ENCODE measurements at places on chromosomes 11 and 22.

- DNase-seq: peak; percentile 26
These were observed 797 bp downstream of the LGR4 start for GRCh38 chr11:27471589-27472397.

- no peak for DNase-seq
These were observed 532.3 kb downstream of the DLG2 start for GRCh38 chr11:85094795-85095194.

DNA sequence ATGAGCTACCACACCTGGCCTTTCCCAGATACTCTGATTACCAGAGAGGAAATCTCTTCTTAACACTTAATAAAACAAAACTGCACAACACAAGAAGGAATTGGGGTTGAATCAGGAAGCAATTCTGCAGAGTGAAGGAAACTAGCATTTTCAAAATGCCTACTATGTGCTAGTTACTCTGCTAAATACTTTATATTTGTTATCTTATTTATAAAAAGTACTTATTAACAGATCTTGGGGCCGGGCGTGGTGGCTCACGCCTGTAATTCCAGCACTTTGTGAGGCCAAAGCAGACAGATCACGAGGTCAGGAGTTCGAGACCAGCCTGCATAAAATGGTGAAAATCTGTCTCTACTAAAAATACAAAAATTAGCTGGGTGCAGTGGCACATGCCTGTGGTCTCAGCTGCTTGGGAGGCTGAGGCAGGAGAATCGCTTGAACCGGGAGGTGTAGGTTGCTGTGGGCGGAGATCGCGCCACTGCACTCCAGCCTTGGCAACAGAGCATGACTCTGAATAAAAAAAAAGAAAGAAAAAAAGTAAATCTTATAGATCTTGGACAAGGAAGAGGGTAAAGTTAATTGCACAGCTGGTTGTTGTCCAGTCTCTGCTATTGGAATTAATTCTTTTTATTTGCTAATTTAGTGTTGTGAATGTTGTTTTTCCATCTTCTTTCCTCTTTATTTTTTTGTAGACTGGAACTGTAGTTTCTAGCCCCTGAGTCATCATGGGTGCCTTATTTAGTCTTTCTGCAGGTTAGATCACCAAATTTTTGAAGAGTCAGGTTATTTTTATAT, 22.1 kb downstream of the TMEM135 start:
- DNase-seq: no peak

GRCh38 chr22:46750863-46751443, 11.5 kb upstream of the TBC1D22A start:
- no peak for DNase-seq

DNA sequence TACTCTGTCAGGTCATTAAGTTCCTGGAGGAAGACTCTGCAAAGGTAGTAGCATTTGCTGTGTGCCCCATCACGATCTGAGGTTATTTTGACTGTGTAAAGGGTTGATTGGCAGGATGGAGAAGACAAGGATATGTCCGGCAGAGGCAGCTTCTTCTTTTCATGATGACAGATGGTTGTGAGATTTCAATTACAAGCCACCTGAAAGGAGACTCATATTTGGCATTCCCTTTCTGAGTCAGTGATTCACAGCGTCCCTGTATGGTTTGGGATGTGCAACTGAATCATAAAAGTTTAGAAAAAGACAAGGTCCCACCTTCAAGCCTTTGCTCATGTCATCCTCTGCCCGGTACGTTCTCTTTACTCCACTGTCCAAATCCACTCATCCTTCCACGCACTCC, 113.4 kb downstream of the MTNR1B start:
- no peak for DNase-seq

- DNase-seq: peak; percentile 66
These were observed 218.2 kb upstream of the CCDC179 start for GRCh38 chr11:23078289-23078971.

- no peak for DNase-seq
These were observed 111.8 kb downstream of the CCDC81 start for GRCh38 chr11:86486261-86487030.

- no peak for DNase-seq
These were observed 258.9 kb downstream of the BRD1 start for GRCh38 chr22:49568751-49569285.

GRCh38 chr11:74417860-74418508, 19.8 kb upstream of the PGM2L1 start:
- peak; percentile 43 for DNase-seq

- peak; percentile 84 for DNase-seq
These were observed 851.1 kb upstream of the RAG2 start for GRCh38 chr11:37449146-37449545.

- peak; percentile 56 for DNase-seq
These were observed 936 bp downstream of the BRD1 start for GRCh38 chr22:49826603-49827270.

- no peak for DNase-seq
These were observed 923.2 kb downstream of the NTM start for GRCh38 chr11:132293586-132293985.

GRCh38 chr11:75035256-75035655, 46.5 kb downstream of the NEU3 start:
- DNase-seq: no peak

DNA sequence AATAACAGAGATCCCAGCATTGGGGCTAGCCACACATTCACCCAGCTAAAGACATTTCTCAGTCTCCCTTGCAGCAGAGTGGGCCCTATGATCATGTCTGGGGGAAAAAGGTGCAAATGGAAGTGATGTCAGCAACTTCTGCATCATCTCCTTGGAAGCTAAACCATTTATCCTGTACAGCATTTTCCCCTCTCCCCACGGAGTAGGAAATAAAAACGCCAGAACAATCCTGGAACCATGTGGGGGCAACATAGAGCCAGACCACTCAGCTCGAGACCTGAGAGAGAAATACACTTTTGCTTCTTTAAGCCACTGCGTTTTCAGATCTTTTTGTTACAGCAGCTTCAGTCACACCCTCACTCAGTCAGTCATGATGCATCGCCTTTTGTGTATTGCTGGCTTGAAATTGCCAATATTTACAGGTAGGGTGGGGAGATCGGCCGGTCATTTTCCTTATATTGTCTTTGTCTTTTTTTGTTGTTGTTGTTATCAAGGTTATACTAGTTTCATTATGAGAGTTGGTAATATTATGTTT, 9.1 kb upstream of the RAC2 start:
- no peak for DNase-seq

- peak; percentile 95 for DNase-seq
These were observed 30.0 kb upstream of the MMP7 start for GRCh38 chr11:102560555-102561011.

- DNase-seq: peak; percentile 16
These were observed 1.5 kb downstream of the TMEM121B start for GRCh38 chr22:17119481-17120202.

- no peak for DNase-seq
These were observed 42.3 kb downstream of the TRMU start for GRCh38 chr22:46377525-46378425.

- DNase-seq: no peak
These were observed 142.3 kb downstream of the ELP4 start for GRCh38 chr11:31651822-31652221.

DNA sequence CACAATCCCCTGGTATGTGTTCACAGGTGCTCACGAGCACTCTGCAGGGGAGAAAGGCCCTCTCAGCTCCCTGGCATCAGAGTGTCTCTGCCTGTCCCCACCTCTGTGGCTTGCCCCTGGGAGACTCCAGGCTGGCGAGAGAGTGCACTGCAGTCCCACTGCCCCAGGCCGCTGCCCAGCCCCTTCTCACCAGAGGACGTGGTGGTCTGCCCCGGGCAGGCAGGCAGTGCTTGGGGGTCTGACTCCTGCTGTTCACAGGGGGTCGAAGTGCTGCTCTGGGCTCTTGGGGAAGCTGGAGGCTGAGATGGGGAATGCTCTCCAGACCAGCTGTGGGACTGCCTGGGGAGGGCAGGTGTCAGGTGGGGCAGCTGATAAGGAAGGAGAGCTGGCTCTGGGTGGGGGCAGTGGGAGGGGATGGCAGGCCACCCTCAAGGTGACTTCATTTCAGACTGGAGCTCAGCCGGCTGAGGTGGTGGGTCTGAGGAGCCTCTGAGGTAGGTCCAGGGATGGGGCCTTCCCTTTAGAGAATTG, 151.0 kb upstream of the B3GAT1 start:
- no peak for DNase-seq

DNA sequence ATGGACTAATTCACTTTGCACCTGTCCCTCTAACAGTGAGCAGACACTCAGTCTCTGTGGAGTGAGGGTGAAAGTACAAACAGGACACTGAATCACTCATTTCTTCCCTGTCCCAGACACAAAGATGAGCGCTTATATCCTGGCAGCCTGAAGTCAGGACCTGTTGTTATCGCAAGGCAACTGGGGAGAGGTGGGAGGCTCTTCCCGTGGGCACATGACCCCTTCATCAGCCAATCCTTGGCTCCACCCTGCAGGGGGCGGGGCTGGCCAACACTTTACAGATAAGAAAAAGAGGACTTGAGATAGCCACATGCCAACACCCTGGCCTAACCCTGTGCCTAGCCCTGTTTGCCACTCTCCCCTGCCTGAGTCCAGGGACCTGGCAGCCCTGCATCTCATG, 29.5 kb upstream of the TESMIN start:
- peak; percentile 14 for DNase-seq

- peak; percentile 20 for DNase-seq
These were observed at the start of gene IZUMO1R for GRCh38 chr11:94303966-94304958. Gene IZUMO1R, plus strand, starts transcription at chr11:94304580. Its CDS starts 1,057 bp downstream, at chr11:94305637.

DNA sequence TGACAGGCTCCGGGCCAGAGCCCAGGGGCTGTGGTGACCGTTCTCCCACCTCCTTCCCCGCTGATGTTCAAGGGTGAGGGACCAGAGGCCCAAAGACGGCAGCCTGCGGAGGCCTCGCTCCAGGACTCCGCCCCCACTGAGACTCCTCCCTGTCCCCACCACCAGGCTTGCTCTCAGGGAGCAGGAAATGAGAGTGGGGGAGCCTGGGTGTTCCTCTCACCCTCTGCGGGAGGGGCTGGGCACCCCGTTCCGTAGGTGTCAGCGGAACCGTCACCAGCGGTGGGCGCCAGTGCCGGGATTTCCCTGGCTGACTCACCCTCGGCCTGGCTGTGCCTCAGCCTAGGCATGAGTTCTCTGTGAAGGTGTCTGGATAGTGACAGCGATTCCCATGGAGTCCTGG, 15.7 kb downstream of the DAGLA start:
- DNase-seq: peak; percentile 65

GRCh38 chr11:65651589-65652510, 10.9 kb downstream of the RELA start:
- DNase-seq: peak; percentile 45

GRCh38 chr22:44449061-44449682, 48.9 kb downstream of the RTL6 start:
- DNase-seq: peak; percentile 83

DNA sequence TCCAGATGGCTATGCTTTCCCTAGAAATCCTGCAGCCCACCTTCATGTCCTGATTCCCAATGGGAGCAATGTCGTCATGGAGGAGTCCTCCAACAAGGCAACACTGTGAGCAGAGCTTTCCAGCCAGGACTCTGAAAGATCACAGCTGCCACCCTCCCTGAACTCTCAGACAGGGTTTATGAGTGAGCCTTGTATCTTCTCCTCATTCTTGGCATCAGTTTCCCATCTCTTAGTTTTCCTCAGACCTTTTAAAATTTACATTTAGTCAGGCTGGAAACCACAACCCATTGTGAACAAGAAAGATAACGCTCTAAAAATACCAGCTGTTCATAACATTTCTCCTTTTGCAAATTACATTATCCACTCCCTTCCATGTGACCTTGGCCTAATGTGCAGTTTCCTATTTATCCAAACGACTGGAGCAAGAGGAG, 15.6 kb upstream of the LYVE1 start:
- DNase-seq: peak; percentile 65

DNA sequence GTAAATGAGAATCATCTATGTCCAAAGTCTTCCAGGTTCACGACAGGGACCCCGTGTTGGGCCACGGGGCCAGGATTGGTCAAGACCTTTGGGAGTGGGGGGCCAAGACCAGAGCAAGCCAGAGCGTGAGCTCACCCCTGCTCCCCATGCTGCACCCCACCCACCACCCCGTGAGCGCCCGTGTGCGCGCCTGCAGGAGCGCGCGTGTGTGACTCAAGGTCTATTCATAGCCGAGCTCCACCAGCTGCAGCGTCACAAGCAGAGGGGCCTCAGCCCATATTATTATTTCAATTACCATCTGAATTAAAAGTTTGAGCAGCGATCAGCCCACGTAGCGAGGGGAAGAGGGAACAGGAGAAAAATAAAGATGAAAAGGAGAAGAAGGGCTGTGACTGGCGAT, 5.2 kb downstream of the KCNJ4 start:
- no peak for DNase-seq

- DNase-seq: no peak
These were observed 106.4 kb upstream of the FGF3 start for GRCh38 chr11:69925366-69926196.

GRCh38 chr11:92675303-92675702, 294.1 kb upstream of the MTNR1B start:
- DNase-seq: no peak

- DNase-seq: peak; percentile 44
These were observed 120.4 kb downstream of the CCDC34 start for GRCh38 chr11:27242591-27242990.

- no peak for DNase-seq
These were observed 1.9 kb upstream of the UQCC3 start for GRCh38 chr11:62669420-62670161.

DNA sequence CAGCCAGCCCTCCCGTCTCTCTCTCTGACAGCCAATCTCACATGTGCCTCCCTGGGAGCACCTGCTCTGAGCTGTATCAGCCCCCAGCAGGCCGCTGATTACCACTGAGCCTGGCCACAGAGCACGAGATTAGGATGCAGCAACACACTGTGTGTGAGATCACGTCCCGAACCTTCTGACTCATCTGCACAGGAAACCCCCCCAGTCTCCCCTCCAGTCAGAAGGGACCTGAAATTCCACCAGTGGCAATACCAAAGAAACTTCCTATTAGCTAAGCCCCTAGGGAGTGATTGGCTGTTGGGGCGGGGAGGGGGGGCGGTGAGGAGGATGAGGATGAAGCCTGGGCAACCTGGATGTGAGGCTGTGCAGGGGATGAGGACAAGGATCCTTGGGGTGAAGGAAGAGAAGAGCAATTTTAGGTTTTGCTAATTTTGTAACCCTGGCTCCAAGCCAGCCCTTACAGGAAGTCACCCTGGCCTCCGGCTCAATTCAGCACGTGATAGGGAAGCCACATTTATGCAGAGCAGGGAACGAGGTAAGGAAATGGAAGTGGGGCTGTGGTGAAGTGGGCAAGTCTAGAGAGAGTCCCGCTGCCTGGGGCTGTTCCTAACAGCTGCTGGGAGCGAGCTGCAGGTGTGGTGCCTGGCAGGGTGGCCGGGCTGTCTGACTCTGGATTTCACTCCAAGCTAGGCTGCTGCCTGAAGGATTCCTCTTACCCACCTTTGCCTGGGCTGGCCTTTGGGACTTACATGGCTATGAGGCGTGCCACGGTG, 1.9 kb downstream of the SLC43A3 start:
- DNase-seq: peak; percentile 97

GRCh38 chr11:112459001-112459400, 198.3 kb upstream of the PLET1 start:
- DNase-seq: peak; percentile 4

DNA sequence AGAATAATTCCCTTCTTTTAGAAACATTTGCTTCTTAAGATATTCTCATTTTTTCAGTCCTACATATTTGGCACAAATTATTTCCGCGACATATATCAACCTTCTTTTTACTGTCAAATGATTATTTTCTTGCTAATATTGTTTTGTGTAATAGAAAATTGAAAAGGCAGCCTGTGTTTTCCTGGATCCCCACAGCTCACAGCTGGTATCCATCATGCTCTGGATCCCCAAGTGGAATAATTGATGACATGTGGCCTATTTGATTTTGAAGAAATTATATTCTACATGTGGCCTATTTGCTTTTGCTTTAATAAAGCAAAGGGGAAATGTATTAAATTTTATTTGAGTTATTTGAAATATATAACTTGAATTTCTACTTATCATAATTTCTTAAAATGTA, 199.4 kb upstream of the LUZP2 start:
- no peak for DNase-seq

- peak; percentile 69 for DNase-seq
These were observed at the start of gene DGAT2 for GRCh38 chr11:75768112-75768908. Gene DGAT2, plus strand, starts transcription at chr11:75768778. Its CDS starts 214 bp downstream, at chr11:75768992.
